ENCODE measurements at places on chromosomes 7 and 10.

GRCh38 chr10:31947144-31947926 is 18.7 kb upstream of the ARHGAP12 start:
- DNase-seq = peak; percentile 93

- no peak for DNase-seq
Measured at GRCh38 chr7:154746571-154747360, 256.2 kb downstream of the PAXIP1 start.

DNA sequence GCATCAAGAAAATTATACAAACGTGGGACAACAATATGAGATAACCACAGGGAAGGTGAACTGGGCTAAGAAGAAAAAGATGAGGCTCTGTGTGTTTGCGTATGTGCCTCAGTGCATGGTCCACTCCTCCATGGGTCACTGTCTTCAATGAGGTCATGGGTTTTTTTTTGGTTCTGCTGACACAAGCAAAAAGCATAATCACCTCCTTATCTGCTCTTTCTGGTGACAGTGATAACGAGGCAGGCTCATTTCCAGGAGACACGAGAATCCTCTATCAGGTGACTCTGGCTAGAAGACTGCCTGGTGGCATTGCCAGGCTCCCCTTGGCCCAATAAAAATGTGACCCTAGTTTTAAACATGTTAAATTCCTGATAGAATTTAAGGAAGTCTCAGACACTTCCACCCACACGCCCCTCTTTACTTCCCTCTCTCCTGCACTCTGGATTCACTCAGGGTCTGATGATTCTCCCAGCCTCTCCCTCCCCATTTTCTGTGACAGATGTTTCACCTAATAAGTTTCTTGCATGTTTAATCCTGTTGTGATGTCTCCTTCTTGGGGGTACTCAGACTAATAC is 35.3 kb upstream of the CDCA7L start:
- no peak for DNase-seq

DNA sequence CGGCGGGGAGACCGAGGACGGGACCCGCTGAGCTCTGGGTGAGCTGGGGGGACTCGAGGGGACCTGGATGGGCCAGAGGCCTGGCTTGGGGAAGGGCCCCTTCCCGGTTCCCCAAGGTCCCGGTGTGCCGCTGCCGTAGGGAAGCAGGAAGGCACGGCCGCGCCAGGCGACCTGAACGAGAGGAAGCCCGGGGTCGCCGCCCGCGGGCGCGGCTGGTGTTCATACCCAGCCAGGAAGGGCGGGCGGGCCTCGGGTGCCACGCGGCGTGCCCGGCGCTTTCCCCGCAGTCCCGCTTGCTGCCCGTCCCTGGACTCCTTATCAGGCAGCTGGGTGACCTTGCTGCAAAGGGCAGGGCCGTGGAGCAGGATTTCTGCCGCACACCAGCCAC is 38.0 kb downstream of the ZNF777 start:
- DNase-seq = no peak

GRCh38 chr7:40644454-40645188 is 509.8 kb downstream of the SUGCT start:
- no peak for DNase-seq

- no peak for DNase-seq
Measured at GRCh38 chr7:50324113-50324512, 19.6 kb downstream of the IKZF1 start.

DNA sequence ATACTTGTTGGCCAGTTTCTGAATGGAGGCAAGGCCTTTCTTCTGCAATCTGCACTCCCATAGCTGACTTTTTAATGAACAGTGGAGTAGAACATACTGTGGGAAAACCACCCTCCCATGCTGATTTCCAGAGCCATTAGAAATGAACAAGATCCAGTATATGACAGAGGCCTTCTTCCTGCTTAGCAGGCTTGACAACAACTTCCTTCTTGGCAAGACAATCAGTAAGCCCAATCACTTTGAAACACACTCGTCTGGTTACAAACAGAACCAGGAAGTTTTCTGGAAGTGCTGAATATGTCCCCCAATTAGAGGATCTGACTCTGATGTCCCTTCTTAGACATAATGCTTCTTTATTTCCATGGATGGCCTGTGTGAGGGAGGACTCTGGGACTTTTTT is 103.4 kb downstream of the SAMD9 start:
- no peak for DNase-seq

- no peak for DNase-seq
Measured at GRCh38 chr7:107678110-107678753, 17.6 kb downstream of the SLC26A4 start.

- DNase-seq = no peak
Measured at GRCh38 chr10:46538155-46538554, 18.3 kb downstream of the GPRIN2 start.

DNA sequence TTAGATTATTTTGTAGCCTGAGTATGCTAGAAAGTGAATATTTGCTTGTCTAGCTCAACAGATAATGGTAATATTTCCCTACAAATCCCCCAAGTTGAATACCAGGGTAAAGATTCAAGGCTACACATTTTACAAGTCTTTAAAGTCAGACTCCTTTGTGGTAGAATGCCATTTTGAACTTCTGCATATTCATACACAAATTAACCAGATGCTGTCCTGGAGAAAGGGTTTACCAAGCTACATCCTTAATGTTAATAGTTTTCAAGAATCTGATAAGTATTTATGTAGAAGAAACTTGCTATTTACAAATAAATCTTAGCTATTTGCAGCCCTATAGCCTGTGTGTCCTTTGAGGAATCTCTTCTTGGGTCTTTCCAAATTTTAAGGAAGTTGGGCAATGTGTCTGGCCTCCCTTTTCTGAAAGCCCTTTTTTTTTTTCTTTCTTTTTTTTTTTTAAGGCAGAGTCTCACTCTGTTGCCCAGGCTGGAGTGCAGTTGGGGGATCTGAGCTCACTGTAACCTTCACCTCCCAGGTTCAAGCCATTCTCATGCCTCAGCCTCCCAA is 82.6 kb downstream of the CPEB3 start:
- no peak for DNase-seq

Data from GM04503 (cell line).